CD4-positive, alpha-beta T cell treated with Interleukin-12 subunit alpha and Interleukin-12 subunit beta, for 1 hour (primary cell): ENCODE measurements at places on chromosomes 12 and 14.

GRCh38 chr12:54631988-54632728 is 2.5 kb downstream of the LACRT start:
- no peak for DNase-seq

DNA sequence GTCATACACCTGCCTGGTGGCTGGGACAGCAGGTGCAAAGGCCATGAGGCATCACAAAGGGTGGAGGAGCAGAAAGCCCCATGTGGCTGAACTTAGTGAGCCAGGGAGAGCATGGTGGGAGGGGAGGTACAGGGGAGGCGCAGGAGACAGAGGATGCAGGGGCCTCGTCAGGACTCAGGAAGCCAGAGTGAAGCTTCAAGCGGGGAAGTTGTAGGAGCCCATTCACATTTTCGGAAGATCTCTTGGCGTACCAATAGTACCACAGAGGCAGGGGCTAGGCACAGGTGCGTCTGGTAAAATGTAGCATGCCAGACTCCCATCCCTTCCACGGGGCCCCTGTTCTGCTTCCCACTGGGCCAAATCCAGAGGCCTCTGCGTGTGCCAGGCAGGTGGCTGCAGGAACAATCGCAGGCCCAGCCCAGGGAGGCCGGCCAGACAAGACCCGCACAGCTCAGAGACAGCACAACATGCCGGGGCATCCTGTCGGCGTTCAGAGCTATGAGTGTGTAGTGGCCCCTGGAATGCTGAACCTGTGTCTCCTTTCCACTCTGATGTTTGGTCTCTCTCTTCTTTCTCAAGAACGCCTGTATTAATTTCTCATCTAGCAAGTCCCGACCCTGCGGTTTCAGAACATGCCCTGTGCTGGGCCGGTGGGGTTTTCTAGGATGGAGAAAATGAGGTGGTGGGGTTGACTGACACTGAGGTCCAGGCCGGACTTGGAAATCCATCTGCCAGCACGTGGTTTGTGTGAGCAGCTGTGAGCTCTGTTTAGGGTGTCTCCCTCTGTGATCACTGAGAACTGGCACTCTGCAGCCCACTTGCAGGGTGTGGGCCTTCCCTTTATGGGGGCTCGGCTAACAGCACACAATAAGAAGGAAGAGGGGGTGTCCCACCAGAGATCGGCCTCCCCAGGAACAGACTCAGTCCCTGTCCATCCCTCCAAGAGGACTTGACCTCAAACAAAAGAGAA is 5.5 kb upstream of the TMEM132D start:
- DNase-seq = no peak

GRCh38 chr12:120662879-120663278 is 22.5 kb downstream of the CABP1 start:
- no peak for DNase-seq

GRCh38 chr14:81517798-81518398 is 15.8 kb downstream of the SEL1L start:
- no peak for DNase-seq
